ENCODE measurements at places on chromosomes 11 and 22. TPM values are rescaled to one million over a fixed set of nuclear protein-coding genes. Genes with fewer than 3 reads are reported as not detected.

GRCh38 chr11:75856912-75857311, 41.9 kb downstream of the UVRAG start:
- H3K4me1 ChIP-seq, result no peaks in the 10 kb centered on the region
- H3K4me3 ChIP-seq, result no peak overlapping the region
- DNase-seq, result no peak
- H3K27me3 ChIP-seq, result no peaks in the 10 kb centered on the region

DNA sequence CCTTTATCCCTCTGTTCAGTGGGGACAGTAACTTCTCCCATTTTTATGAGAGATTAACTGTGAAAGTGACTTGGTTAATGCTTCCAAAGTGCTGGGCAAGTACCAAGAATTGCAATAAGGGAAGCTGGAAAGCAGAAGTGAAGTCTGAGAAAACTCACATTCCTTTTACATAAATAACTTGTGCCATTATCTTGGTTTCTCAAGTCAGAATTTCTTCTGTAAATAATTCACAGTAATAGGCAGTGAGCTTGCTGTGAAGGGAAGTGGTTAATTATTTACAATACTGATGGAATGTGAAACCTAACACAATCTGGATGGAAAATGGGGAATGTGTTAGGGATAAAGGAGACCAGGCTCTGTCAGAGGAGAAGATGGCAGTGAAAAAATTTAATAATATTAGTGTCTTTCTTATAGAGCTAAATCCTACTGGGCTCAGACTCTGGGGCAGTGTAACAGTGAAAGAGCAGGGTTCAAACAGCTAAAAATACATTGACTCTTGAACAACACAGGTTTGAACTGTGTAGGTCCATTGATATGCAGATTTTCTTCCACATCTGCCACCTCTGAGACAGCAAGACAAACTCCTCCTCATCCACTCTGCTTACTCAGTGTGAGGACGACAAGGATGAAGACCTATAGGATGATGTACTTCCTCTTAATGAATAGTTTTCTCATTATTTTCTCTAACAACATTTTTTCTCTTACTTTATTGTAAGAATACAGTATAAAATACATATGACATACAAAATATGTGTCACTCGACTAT, 251.5 kb upstream of the ISX start:
- no peak overlapping the region for H3K4me3 ChIP-seq
- H3K27ac ChIP-seq, result no peak overlapping the region
- no peaks in the 10 kb centered on the region for H3K36me3 ChIP-seq
- no peaks in the 10 kb centered on the region for H3K27me3 ChIP-seq
- DNase-seq, result no peak

- DNase-seq, result no peak
- no peaks in the 10 kb centered on the region for H3K36me3 ChIP-seq
- no peak overlapping the region for H3K27ac ChIP-seq
- no peaks in the 10 kb centered on the region for H3K4me1 ChIP-seq
These were observed 1492.1 kb downstream of the BRD1 start for GRCh38 chr22:48335442-48336139.

DNA sequence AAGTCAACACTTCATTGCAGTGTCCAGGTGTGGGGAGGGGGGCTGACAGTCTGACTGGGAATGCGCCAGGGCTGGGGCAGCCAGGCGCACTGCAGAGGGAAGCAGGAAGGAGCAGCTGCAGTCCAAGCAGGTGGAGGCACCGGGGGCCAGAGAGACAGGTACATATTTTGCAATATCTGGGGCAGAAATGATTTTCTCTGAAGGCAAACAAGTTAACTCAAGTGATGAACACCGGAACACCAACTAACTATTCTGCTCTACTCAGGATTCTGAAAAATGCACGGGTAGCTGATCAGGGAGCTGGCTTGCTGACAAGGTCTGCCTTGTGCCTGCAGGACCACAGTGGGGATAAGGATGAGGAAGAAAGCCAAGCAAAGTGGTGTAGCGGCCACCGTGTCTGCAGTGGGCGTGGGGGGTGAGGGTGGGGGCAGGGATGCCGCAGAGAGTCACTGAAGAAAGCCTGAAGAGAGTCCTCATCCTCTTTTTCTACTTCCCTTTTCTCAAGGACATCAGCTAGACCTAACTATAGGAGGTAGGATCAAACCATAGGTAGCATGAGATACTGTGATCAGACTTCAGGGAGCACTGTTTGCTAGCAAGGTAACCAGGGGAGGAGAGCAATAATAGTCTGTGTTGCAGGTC, 83.4 kb downstream of the SCN3B start:
- no peak for DNase-seq
- no peaks in the 10 kb centered on the region for H3K4me1 ChIP-seq
- H3K36me3 ChIP-seq, result no peaks in the 10 kb centered on the region
- H3K27me3 ChIP-seq, result no peaks in the 10 kb centered on the region
- H3K27ac ChIP-seq, result no peak overlapping the region

- peak overlapping the region; percentile 70 for H3K27ac ChIP-seq
- peaks cover 25% of the 10 kb centered on the region for H3K36me3 ChIP-seq
- H3K4me3 ChIP-seq, result peak overlapping the region; percentile 81
- H3K4me1 ChIP-seq, result peaks cover 11% of the 10 kb centered on the region
- H3K27me3 ChIP-seq, result no peaks in the 10 kb centered on the region
- DNase-seq, result no peak
These were observed 617 bp upstream of the ALKBH3 start for GRCh38 chr11:43879789-43880639.

DNA sequence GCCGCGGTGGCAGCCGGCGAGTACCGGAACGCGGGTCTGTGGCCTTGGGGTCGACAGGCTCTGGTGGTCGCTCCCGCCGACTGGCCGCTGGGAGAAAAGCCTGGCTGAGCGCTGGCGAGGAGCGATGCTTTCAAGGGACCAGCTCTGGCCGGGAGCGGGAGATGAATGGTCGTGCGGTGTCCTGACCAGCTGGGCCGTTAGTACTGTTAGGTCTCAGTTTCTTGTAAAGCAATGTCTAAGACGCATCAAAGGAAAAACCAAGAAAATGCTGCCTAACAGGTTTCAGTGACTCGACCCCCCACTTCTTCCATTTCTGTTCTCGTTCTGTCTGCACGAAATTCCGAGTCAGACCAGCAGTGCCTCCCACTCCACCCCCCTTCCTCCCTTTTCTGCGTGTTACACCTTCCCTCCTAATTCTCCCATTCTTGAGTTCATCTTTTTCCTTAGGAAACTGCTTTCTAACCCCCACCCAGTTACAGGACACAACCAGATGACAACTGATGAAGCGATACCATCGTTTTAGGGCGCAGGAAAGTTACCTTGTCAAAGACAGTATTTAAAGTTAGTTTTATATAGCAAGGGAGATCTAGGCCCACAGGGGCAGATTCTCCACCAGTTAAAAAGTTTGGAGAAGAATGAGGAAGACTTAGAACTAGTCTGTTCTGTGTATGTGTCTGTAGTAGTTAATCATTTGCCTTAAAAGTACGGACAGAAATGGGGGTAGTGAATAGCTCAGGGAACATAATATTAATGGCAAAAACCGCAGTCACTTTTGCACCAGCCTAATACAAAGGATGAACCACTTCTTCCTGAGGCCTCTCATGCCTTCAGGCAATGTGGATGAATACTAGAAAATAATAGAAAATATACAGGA, 1.0 kb downstream of the CUL5 start:
- H3K27ac ChIP-seq, result peak overlapping the region; percentile 89
- no peaks in the 10 kb centered on the region for H3K27me3 ChIP-seq
- no peaks in the 10 kb centered on the region for H3K4me1 ChIP-seq
- peak overlapping the region; percentile 79 for H3K4me3 ChIP-seq
- H3K36me3 ChIP-seq, result no peaks in the 10 kb centered on the region

DNA sequence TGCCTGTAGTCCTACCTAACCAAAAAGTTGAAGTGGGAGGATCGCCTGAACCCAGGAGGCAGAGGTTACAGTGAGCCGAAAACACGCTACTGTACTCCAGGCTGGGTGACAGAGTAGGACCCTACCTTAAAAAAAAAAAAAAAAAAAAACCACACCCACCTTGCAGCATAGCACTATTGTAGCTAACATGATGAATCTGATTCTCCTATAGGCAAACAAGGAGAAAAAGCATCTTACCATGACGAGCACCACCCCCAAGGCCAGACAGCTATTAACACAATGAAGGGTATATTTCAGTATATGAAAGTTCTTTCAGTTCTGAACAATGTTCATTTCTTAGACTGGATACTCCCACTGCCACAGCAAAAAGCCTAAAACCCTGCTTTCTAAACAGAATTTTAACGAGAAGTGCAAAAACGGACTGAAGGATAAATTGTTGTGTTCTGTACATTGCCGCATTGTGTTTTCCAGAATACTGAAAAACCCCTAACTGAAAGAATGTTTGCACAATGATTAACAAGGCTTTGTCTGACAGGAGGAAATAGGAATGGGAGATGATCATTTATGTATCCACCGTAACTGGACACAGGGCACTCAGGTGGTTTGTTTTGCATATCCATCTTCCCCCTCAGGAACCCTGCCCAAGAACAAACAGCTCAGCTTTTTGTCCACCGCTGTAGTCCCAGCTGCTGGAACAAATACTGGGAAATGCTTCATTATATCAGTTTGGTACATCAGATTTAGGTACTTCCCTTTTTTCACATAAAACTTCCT, 8.9 kb downstream of the PISD start:
- no peak overlapping the region for H3K4me3 ChIP-seq
- no peak for DNase-seq
- H3K36me3 ChIP-seq, result peaks cover 18% of the 10 kb centered on the region
- H3K27ac ChIP-seq, result no peak overlapping the region

- no peak for DNase-seq
- H3K36me3 ChIP-seq, result no peaks in the 10 kb centered on the region
- no peaks in the 10 kb centered on the region for H3K4me1 ChIP-seq
- H3K27ac ChIP-seq, result no peak overlapping the region
- no peak overlapping the region for H3K4me3 ChIP-seq
These were observed 27.4 kb downstream of the IGLL5 start for GRCh38 chr22:22914726-22915669.

Gene SF3A1
- total RNA-seq, result 90.4 TPM

Gene HEPN1
- not detected for total RNA-seq

Gene MMP7
- total RNA-seq, result not detected

Data from Peyer's patch (tissue), 4 donors.